ENCODE measurements at places on chromosomes 11 and 22.

DNA sequence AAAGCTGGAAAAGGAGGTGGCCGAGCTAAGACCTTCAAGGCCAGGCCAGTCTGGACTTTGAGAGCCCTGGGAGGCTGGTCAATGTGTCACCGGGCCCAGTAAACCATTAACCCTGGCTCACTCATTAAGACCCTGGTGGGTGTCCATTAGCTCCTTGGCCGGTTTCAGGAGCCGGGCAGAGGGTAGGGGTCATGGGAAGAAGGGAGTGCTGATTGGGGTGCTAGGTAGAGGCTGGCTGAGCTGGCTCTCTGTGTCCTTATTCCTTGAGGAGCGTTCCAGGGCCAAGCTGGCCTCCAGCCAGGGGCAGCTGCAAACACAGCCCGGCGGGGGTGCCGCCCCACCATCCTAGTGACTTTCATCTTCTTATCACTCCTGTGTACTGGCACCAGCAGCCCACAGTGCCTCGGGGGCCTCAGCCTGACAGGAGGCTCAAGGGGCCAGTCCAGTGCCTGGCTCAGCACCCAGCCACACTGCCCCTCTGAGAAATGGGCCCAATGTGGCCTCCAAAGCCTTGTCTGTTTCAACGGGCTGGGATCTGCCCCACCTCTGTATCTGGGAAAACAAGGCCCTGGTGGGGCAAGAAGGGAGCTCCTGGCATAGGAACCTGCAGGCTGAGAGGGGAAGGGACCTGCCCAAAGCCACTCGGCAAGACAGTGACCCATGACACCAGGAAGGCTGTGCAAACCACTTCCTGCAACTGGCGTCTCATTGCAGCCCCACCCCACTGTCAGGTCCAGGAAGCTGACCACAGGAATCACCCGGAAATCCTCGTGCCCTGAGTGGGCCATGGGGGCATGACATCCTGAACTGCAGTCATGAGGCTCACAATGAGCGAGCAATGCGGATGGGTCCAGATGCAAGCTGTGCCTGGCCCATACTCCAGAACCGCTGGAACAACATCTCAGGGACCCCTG lies 15.1 kb upstream of the RGL4 start:
- DNase-seq = no peak

- DNase-seq = no peak
These were observed 14.6 kb downstream of the RPS6KA4 start for GRCh38 chr11:64373598-64373974.

DNA sequence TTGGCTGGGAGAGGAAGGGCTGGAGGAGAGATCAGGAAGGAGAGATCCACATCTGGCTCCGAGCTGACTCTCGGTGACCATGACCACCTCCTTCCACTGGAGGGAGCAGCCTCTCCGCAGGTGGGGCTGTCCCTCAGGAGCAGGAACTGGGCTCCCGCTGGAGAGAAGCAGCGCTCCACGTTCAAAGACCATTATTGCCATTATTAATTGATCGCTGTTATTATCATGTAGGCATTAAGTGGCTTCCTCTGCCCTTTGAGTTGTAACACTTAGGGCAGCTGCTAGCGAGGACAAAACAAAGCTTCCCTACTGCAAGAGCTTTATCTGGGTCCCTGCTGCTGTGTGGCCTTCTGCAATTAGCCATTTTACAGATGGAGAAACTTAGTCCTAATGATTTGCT lies 251.9 kb downstream of the ST3GAL4 start:
- no peak for DNase-seq

DNA sequence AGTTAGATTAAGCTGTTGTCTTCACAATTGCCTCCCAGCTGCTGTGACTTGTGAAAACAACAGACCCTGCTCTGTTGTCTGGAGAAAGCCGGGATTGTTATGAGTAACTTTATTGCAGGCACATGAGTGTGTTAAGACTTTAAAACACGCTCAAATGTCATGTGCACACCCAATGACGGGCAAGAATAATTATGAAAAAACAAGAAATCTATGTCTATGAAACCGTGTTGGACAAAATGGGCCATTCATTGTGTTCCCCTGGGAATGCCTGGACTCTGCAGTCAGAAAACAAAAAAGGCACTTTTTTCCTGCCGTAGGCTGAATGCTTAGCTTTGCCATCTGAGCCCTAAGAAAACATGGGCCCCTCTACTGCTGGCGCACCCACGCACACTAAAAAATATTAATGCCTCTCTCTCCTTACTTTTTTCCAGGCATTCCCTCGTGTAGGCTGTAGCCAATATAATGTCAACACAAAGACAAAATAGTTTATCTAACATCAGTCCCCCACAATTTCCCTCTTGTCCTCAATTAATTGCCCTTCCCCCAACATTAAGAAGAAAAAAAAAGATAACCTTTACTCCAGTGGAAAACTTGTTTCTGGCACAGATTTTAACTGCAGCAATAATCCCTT lies 207.9 kb downstream of the SOX6 start:
- DNase-seq = no peak

DNA sequence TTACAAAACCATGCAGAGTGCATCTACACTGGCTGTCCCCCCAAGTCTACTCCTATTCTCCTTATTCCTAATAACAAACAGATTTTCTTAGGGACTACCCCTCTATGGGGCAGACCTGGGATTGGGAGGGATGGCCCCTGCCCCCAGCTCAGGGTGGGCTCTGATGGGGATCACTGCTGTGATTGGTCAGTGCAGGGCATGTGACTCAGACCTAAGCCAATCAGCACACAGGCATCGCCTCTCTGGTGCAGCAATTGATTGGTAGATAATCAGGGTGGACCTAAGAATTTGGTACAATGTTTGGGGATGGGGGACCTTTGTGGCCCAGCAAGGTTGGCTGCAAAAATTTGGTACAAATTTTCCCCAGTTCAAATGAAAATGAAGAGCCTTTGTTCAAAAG lies 57.2 kb upstream of the SHANK2 start:
- no peak for DNase-seq

DNA sequence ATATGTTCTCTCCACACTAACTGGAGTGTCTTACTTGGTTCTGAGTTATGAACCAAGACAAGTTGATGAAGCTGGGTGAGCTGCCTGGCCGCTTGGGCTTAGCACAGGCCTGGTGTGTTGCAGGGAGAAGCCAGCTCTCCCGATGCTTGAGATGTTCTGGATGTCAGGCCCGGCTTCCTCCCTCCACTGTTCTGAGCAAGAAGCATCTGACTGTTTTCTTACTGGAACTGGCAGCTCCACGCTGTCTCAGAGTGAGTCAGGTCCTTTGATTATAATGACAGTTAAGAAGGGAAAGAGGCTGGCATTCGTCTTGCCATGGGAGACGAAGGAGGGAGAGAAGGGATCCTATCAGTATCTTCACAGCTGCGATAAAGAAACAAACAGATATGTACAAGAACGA lies 46.5 kb upstream of the CRTAM start:
- DNase-seq = no peak

DNA sequence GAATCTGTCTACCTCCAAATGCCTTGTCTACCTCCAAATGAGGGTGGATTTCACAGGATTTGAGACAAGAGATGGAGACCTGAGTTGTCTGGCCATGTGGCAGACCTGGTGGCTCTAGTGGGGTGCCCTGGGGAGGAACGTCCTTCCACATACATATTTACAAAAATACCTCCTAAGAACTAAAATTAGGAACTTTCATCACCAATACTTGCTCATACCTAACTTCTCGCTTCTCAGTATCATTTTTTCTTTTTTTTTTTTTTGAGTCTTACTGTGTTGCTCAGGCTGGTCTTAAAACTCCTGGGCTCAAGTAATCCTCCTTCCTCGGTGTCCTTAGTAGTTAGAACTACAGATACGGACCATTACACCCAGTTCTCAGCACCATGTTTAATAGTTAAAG lies 117.9 kb downstream of the MED15 start:
- peak; percentile 29 for DNase-seq

DNA sequence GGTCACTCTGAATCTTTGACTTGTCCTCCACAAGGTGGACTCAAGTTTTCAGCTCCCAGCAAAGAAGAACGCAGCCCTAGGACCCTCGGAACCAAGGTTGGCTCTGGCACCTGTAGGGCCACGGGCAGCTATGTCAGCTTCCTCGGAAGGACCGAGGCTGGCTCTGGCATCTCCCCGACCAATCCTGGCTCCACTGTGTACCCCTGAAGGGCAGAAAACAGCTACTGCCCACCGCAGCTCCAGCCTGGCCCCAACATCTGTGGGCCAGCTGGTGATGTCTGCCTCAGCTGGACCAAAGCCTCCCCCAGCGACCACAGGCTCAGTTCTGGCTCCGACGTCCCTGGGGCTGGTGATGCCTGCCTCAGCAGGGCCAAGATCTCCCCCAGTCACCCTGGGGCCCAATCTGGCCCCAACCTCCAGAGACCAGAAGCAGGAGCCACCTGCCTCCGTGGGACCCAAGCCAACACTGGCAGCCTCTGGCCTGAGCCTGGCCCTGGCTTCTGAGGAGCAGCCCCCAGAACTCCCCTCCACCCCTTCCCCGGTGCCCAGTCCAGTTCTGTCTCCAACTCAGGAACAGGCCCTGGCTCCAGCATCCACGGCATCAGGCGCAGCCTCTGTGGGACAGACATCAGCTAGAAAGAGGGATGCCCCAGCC lies 2.2 kb downstream of the INPP5J start:
- DNase-seq = no peak

- no peak for DNase-seq
These were observed 21.6 kb downstream of the TUG1 start for GRCh38 chr22:30990690-30991089.

DNA sequence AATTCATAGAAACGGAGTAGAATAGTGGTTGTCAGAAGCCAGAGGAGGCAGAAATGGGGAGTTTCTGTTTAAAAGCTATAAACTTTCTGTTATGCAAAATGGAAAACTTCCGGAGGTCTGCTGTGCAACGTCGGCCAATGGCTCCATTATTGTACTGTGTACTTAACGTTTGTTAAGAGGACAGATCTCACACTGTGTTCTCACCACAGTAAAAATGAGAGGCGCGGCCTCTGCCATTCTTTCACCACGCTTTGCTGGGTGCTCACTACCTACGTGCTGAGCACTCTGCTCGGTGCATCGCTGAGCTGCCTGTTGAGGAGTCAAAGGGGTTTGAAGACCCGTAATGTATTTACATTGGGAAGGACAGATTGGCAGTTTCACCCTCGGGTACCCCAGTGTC lies 218.8 kb upstream of the B3GAT1 start:
- no peak for DNase-seq

DNA sequence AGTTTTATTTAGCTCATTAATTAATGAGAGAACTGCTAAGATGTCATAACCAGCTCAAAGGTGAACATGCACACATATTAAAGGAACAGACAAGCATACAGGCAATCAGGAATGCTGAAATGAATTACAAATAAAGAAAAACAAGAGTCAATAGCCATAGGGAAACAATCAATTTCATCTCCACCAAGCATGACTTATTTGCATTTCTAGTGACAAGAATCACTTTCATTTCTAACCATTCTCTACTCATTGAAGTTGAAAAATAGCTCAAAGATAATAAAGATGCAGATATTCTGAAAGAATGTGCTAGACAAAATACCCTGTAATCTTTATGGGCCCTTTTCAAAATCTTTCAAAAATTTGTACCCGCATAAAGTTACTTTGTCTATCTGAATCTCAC lies 23.2 kb downstream of the ISX start:
- DNase-seq = no peak

GRCh38 chr11:117606790-117607189 lies 190.2 kb downstream of the DSCAML1 start:
- DNase-seq = no peak

DNA sequence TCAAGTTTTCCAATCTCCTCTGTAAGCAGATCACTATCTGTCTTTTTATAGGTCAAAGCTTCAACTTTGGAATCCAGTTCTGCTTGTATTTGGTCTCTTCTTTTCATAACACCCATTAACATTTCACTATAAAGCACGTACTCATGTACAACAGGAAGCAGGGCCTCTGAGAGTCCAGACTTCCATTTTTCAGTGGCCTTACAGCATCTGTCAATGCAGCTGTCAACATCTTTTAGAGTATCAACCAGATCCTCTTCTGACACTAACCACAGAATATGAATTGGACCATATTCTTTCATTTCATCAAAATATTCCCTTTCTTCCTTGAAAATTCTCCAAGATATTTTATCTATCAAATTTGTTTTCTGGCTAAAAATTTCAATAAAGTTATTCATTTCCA lies 24.7 kb upstream of the SLN start:
- DNase-seq = no peak

DNA sequence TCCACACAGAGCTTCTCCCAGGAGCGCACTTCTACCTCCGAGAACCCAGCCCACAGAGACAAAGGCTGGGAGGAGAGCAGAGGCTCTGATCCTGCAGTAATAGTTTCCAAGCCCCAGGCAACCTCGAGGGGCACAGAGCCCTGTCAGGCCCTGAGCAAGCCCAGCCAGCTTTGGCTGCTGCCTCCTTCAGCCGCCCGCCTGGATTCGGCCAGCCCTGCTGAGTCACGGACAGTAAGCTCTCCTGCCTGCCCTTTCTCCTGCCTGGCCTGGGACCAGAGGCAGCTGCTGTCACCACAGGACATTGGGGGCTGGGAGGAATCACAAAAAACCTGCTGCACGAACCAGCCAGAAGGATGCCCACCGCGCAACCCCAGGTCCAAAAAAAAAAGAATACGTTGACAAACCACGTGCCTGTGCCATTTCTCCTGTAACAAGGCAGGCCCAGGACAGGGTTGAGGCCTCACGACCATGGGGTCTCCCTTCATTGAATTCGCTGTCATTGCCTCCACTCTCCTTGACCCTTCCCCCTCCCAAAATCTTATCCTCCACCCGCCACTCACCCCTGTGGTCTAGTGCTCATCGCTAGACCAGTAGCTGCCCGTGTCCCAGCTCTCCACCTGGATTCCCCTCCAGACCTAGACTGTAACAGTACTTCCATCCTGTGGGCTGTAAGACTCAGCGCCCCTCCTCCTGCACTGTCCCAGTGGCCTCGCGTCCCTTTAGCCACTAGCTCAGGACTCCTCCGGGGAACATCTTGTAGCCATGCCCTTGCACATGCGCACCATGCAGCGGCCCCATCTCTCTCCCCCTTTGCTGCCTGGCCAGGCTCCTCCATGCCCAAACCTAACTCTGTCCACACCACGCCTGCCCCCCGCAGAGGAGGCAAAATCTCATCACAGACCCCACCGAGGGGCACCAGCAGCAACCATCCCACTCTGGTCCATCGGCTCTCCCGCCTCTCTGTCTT lies 7.4 kb upstream of the SLC22A12 start:
- no peak for DNase-seq

GRCh38 chr11:78586452-78587046 lies 11.9 kb upstream of the NARS2 start:
- DNase-seq = no peak

- DNase-seq = no peak
These were observed 729.8 kb downstream of the FAM181B start for GRCh38 chr11:82003671-82004515.

DNA sequence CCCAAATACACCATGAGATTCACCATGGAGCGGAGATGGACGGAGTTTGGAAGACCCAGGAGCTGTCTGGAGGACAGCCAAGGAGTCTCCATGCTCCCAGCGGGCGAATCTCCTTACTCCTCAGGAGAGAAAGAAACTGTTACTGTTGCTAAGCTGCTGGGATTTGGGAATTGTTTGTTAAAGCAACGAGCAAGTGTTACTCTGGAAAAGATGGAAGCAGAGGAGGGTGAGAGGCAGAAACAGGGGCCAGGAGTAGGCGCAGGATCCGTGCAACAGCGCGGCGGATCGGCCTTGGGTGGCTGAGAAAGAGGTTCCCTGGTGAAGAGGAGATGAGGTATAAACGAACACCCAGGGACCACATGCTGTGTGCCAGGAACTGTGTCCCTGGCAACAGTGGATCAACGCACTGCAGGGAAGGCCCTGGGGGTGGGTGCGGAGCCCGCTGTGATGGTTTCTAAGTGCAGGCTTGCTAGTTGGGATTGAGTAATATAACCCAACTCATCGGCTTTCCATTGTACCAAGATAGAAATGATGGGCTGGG lies 1436.4 kb downstream of the BRD1 start:
- DNase-seq = no peak

GRCh38 chr11:43410394-43410793 lies 51.7 kb downstream of the TTC17 start:
- no peak for DNase-seq
